ENCODE measurements at places on chromosomes 4 and X.

- no peak for DNase-seq
These were observed 449.8 kb downstream of the INPP4B start for GRCh38 chr4:142396279-142396678.

DNA sequence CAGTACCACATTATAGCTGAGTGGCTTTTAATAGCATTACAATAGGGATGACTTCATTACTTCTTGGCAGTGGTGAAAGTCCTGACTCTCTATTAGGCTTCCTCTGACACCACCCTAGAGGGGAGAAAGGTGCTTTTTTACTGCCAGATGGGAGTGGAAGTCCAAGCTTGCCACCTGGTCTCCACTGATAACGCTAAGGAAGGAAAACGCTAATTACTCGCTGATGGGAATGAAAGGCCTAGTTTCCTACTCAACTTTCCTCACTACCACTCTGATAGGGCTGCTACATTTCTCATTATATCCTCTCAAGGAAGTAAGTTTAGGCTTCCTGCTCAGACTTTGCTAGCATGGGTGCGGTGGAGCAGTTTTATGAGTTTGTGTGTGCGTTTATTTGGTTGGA is 62.3 kb upstream of the PAGE3 start:
- no peak for DNase-seq

DNA sequence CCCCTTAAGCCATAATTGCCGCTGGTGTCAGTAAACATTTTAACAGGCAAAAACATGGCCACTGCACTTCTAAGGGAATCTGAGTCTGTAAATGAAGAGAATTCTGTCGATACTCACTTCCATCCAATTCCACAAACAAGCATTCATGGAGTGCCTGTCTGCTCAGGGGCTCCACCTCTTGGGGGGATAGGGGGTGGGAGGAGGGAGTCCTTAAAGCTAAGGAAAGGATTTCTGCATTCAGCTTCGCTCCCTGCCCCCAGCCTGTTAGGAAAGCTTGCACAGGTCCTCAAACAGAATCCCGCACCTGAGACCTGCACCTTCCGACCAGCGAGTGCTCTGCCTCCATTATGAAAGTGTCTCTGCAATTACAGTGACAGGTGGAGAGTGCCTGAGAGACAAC is 130.2 kb upstream of the KIT start:
- DNase-seq: peak; percentile 21

- no peak for DNase-seq
These were observed 376.3 kb upstream of the LCORL start for GRCh38 chr4:18397681-18398390.

- no peak for DNase-seq
These were observed 254.5 kb downstream of the SPRY1 start for GRCh38 chr4:123651066-123651465.

GRCh38 chrX:140672840-140673731 is 36.5 kb upstream of the LINC00632 start:
- DNase-seq: no peak

DNA sequence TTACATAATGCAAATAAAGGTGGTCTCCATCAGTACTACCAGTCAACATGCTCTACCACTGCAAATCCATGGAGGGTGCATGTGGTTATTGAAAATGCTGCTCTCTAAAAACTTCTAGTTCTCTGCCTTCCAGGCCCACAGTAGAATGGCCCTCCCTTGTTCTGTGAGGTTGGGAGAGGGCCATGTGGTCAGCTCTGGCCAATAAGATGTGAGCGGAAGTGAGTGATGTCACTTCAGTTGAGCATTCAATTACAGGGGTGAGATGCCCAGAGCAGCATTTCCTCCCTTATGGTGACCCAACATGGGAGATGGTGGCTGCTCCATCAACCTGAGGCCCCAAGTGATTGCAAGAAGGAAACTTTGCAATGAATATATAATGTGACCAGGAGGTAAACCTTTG is 148.8 kb downstream of the CPEB2 start:
- DNase-seq: no peak
